ENCODE measurements at places on chromosomes 3 and 15. TPM values are rescaled to one million over a fixed set of nuclear protein-coding genes. Genes with fewer than 3 reads are reported as not detected.

CIP2A gene
- 0.82 TPM for total RNA-seq

- no peaks in the 10 kb centered on the region for H3K27me3 ChIP-seq
- no peaks in the 10 kb centered on the region for H3K4me1 ChIP-seq
- no peak overlapping the region for H3K27ac ChIP-seq
- no peaks in the 10 kb centered on the region for H3K36me3 ChIP-seq
- no peak overlapping the region for H3K4me3 ChIP-seq
Measured at GRCh38 chr15:46644501-46645481, 1010.0 kb downstream of the SQOR start.

DNA sequence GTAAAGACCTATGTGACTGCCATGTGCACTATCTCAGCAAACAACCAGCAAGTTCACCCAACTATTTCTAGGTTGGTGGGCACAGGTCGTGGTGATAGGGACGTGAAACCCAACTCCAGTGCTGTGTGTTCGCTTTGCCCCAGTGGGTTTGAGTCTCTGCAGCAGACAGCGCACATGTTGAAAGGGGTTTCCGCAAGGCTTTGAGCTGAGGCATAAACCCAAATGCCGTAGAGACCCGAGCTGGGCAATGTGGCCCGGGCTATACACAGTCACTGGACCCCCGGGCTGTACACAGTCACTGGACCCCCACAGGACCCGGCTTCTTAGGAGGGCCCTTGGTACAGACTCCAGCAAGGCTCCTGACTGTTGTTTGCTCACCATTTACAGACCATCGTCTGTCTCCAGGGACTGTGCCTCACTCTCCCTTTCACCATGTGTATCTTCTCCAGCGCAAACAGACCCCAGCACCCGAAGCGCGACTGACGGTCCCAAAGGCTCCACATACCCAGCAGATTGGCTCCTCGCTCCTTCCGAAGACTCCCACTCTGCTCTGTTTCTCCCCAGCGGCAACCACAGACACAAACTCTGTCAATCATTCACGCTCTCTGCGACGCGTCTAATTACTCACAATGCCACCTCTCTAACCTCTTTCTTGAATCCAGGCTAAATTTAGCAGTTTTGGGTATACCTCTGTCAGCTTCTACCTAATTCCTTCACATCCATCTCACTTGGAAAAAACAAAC, 31.2 kb downstream of the PCSK6 start:
- no peaks in the 10 kb centered on the region for H3K36me3 ChIP-seq
- H3K4me1 ChIP-seq, result peaks cover 21% of the 10 kb centered on the region
- no peak overlapping the region for H3K4me3 ChIP-seq
- no peaks in the 10 kb centered on the region for H3K27me3 ChIP-seq
- DNase-seq, result no peak

DNA sequence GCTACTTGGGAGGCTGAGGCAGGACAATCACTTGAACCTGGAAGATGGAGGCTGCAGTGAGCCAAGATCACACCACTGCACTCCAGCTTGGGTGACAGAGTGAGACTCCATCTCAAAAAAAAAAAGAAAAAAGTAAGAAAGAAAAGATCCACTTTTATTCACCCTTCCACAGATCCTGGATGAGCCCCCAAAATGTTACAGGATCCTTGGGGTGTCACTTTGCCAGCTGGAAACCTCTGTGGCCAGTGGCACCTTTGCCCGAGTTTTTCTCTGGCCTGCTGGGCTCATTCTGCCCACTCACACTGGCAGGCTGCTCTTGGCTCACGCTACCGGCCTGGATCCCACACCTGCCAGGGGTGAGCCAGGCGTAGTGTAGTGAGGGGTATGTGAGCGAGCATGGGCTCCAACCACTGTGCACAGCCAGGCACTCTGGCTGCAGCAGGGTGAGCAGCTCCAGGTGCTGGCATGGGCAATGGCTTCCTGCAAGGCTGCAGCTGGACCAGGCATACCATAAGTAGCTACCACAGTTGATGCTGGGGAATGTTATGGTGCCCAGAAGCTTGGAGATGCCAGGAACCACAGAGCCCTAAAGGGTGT, 57.8 kb upstream of the C15orf39 start:
- no peak overlapping the region for H3K27ac ChIP-seq
- H3K4me3 ChIP-seq, result no peak overlapping the region
- no peaks in the 10 kb centered on the region for H3K36me3 ChIP-seq

C3orf20 gene
- total RNA-seq, result not detected

FOXL2 gene
- not detected for total RNA-seq

DNA sequence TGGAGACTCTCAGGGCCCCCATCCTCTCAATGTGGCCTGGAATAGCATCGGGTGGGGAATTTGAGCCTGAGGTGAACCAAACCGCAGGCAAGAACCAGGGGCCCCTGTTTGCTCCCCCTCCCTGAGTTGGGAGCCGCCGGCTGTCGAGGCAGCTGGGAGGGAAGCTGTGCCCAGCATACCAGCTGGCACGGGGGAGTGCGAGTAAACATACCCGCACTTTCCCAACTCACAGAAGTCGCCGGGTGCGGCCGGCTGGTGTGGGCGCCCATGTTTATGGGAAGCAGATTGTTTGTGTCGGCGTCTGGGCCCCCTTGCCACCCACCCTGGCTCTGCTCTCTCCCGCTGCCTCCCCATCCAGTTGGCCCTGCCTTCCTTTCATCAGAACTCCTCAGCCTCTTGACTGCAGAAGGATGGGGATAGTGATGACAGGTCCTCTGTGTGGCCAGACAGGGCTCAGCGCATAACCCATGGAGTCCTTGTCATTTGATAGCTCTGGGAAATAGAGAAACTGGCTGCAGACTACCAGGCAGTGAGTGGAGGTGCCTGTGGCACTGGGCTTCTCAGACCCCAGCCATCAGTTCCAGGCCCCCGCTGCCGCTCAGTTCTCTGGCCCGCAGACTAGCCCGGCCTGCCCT, 60.4 kb downstream of the CACNA2D2 start:
- H3K27me3 ChIP-seq, result no peaks in the 10 kb centered on the region
- peaks cover 4% of the 10 kb centered on the region for H3K4me1 ChIP-seq
- no peak overlapping the region for H3K27ac ChIP-seq

DNA sequence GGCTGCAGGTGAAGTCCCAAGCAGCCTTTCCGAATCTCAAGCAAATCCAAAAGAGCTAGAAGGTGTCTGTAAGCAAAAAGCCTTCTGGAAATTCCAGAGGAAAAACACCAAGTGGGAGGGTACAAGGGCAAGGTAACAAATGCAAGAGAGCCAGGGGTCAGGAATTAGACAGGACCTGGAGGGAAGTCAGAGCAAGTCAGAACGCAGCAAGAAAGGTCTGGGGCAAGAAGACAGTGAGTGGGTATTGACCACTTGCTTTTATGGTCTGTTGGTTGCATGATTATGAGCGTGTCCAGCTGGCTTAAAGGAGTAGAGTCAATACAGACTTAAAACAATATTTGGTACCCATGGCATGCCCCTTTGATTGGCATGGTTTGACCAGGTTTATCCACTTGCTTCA, 66.7 kb upstream of the OXTR start:
- no peaks in the 10 kb centered on the region for H3K27me3 ChIP-seq
- no peak for DNase-seq
- H3K4me1 ChIP-seq, result no peaks in the 10 kb centered on the region
- H3K36me3 ChIP-seq, result no peaks in the 10 kb centered on the region

DNA sequence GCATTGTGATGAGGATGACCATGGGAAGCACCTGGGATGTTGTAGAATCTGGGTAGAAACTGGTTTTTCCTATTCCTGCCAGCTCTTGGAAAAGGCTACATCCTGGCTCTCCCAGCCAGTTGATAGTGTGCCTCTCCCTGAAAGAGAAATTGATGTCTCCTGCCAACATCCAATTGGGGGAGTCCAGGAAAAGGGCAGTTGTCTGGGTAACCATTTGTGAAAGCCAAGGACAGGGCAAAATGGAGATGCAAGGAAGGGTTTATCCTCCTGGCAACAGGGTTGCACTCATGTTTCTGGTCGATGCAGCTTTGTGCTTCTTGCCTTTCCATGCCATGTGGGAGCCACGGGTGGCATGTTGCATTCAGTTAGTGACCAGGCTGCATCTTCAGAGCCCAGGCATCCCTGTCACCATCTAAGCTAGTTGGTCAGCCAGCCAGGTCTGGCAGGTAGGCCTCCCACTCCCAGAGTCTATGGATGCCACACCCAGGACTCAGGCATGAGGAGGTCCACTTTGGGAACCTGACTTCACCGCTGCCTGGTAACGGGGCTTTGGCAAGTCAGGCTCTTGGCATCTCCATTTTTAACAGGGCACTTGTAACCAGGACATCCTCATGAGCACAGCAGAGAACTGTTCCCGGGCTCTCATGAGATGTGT, 153.5 kb downstream of the DNAJB8 start:
- H3K27ac ChIP-seq, result no peak overlapping the region
- no peaks in the 10 kb centered on the region for H3K27me3 ChIP-seq
- no peak for DNase-seq
- no peak overlapping the region for H3K4me3 ChIP-seq
- peaks cover 6% of the 10 kb centered on the region for H3K4me1 ChIP-seq

STARD9 gene
- total RNA-seq, result 1.9 TPM

Data from gastrocnemius medialis (tissue), 4 donors.